ENCODE measurements at places on chromosomes 6 and 20. TPM values are rescaled to one million over a fixed set of nuclear protein-coding genes. Genes with fewer than 3 reads are reported as not detected.

DNA sequence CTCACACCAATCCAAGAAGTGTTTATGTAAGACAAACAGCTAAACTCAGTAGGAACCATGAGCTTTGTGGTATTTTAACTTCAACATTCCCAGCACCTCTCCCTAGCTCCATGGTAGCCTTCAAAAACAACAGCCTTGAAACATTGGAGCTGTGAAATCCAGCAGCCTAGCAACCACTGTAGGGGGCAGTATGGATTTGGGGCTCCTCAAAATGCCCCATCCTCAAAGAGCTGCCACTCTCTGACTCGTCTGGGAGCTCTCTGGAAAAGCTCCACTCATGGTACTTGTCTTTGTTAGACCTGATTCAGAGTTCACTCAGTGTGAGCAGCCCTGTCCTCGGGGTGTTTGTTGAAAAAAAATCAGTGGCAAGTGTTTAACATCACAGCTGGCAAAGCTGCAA, 82.9 kb downstream of the KIF6 start:
- H3K27ac ChIP-seq, result no peak overlapping the region
- H3K27me3 ChIP-seq, result peaks cover 10% of the 10 kb centered on the region
- no peak overlapping the region for H3K4me3 ChIP-seq

GRCh38 chr6:164336455-164336854, 921.9 kb downstream of the QKI start:
- H3K36me3 ChIP-seq, result no peaks in the 10 kb centered on the region
- no peaks in the 10 kb centered on the region for H3K27me3 ChIP-seq
- DNase-seq, result no peak

DNA sequence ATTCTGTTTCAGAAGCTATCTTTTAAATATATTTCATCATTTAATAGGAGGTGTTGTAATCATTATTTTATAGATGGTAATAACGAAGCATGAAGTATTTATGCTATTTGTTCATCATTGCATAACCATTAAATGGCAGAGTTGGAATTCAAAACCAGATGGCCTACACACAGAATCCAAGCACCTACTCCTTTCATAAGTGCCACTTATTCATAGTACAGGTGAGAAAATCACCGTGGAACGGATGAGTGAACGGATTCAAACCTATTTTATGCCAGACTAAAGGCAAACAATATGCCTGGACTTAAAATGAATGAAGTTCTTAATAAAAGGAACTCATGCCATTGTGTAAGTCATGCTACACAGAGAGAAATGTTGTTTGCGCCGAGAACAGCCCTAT, 397.9 kb upstream of the ADGRB3 start:
- no peaks in the 10 kb centered on the region for H3K4me1 ChIP-seq
- H3K27ac ChIP-seq, result no peak overlapping the region
- no peaks in the 10 kb centered on the region for H3K36me3 ChIP-seq
- H3K4me3 ChIP-seq, result no peak overlapping the region

GRCh38 chr6:18121580-18122127, 823 bp downstream of the NHLRC1 start:
- peak overlapping the region; percentile 36 for H3K4me3 ChIP-seq
- peaks cover 5% of the 10 kb centered on the region for H3K36me3 ChIP-seq
- DNase-seq, result peak; percentile 5
- peak overlapping the region; percentile 47 for H3K27ac ChIP-seq

ACSS1 gene
- total RNA-seq, result 9.4 TPM

WFDC5 gene
- total RNA-seq, result not detected

- no peak overlapping the region for H3K27ac ChIP-seq
- no peak overlapping the region for H3K4me3 ChIP-seq
- no peaks in the 10 kb centered on the region for H3K4me1 ChIP-seq
- DNase-seq, result no peak
Measured at GRCh38 chr6:145352382-145353080, 382.8 kb downstream of the EPM2A start.

DNA sequence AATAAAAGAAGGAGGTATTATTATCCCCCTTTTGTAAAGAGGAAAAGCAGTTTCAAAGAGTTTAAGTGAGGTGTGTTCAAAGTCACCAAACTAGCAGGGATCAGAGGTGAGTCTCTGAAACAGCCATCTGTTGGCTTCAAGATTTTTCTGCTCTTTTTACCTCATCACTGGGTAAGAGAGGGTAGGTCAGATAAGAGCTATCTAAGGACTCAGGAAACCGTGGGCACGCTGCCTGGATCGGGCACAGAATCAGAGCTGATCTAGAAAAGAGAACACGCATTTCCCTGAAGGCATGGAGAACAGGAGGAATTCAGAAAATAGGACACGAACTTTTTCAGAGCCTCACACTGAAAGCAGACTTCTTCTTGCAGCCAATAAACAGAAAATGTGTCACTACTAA, 65.8 kb upstream of the LY86 start:
- H3K27ac ChIP-seq, result no peak overlapping the region
- H3K4me1 ChIP-seq, result peaks cover 12% of the 10 kb centered on the region
- H3K36me3 ChIP-seq, result no peaks in the 10 kb centered on the region
- DNase-seq, result no peak
- H3K4me3 ChIP-seq, result no peak overlapping the region

DNA sequence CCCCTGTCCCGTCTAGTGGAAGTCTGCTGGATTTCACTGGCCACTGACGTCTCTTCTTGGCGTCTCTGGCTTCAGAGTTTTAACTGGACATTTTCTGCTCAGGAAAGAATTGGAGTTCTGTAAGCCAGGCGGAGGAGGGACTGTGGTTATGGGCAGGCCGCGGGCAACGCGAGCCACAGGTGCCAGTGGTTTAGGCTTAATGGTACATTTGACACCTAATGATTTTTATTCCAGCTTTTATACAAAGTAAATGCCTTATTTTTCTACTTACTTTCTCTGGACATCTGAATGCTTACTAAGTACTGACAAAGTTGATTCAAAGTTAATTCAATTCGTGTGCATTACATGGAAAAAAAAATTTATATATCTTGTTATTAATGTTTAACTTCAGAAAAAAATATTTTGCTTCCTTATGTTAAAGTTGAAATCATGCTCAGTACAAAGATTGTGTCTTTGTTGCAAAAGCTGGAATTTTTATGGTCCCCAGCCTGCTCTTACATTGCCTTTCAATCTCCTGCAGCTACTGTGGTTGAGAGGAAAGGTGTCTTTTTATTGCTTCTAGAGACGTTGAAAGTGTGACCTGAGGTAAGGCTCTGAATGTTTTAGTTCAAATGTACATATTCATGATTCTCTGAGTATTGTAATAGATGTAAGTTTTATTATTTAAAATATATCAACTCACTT, 231.0 kb downstream of the SMOC2 start:
- no peaks in the 10 kb centered on the region for H3K4me1 ChIP-seq
- no peaks in the 10 kb centered on the region for H3K36me3 ChIP-seq
- no peak for DNase-seq
- no peak overlapping the region for H3K4me3 ChIP-seq
- no peak overlapping the region for H3K27ac ChIP-seq

- no peaks in the 10 kb centered on the region for H3K27me3 ChIP-seq
- no peak overlapping the region for H3K27ac ChIP-seq
- H3K36me3 ChIP-seq, result no peaks in the 10 kb centered on the region
- DNase-seq, result no peak
- H3K4me3 ChIP-seq, result no peak overlapping the region
Measured at GRCh38 chr6:87277123-87277522, 45.3 kb upstream of the SMIM8 start.

DNMT3B gene
- total RNA-seq, result 2.2 TPM

GRCh38 chr20:40109136-40109535, 579.9 kb downstream of the MAFB start:
- no peak overlapping the region for H3K4me3 ChIP-seq
- H3K27me3 ChIP-seq, result peaks cover 3% of the 10 kb centered on the region
- no peaks in the 10 kb centered on the region for H3K4me1 ChIP-seq
- H3K27ac ChIP-seq, result no peak overlapping the region
- no peaks in the 10 kb centered on the region for H3K36me3 ChIP-seq

DNA sequence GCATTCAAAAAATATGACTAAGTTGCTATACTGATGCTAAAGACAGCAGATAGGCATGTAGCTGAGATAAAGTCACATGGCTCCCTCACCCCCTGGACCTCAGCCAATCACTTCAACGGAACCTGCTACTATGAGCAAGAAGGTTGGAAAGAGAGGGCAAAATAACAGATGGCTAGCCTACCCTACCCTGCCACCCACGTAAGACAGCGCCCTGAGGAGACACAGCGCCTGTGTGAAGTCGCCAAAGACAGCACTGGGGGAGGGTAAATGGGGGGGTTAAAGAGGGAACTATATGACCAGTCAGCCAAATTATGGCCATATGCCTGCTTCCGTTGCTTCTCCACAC, 163.2 kb downstream of the RALGAPA2 start:
- no peak overlapping the region for H3K27ac ChIP-seq
- no peak overlapping the region for H3K4me3 ChIP-seq
- no peaks in the 10 kb centered on the region for H3K27me3 ChIP-seq
- DNase-seq, result no peak
- peaks cover 24% of the 10 kb centered on the region for H3K4me1 ChIP-seq

DNA sequence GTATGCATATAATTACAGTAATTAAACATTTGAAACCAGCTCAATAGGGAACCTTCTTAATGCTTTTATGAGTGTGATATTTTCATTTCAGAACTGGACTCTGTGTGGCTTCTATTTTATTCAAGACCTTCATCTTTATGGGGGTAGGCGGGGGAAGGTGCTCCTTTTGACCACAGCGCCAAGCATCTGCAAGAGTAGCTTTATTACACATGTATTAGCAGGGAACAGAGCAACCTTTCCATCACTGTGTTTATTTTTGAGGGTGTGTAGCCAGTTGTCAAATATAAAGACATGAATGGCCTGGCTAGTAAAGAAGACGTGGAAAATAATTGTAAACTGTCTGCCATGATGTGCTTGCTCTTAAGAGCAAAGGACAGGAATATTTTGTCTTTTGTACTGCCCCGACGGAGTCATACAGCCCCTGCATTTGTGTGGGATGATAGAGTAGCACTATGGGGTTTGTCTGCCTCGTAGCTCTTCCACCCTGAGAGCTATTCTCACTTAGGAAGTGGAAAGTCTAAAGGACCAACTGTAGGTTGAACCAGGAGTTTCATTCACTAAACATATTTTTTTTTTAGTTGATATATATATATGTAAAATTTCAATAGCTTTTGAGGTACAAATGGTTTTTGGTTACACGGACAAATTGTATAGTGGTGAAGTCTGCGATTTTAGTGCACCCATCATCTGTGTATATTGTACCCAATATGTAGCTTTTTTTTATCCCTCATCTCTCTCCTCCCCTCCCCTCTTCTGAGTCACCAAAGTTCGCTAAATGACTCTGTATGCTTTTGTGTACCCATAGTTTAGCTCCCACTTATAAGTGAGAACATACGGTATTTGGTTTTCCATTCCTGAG, 91.2 kb downstream of the CARMIL1 start:
- peaks cover 3% of the 10 kb centered on the region for H3K36me3 ChIP-seq
- DNase-seq, result peak; percentile 36
- H3K27ac ChIP-seq, result peak overlapping the region; percentile 74
- peaks cover 75% of the 10 kb centered on the region for H3K4me1 ChIP-seq
- no peaks in the 10 kb centered on the region for H3K27me3 ChIP-seq

HMGN4 gene
- 73.2 TPM for total RNA-seq

GRCh38 chr6:72944660-72945059, 280.6 kb downstream of the KHDC1L start:
- no peaks in the 10 kb centered on the region for H3K4me1 ChIP-seq
- DNase-seq, result no peak
- no peaks in the 10 kb centered on the region for H3K27me3 ChIP-seq
- H3K4me3 ChIP-seq, result no peak overlapping the region
- H3K27ac ChIP-seq, result no peak overlapping the region
- no peaks in the 10 kb centered on the region for H3K36me3 ChIP-seq

C6orf163 gene
- total RNA-seq, result 0.29 TPM

WFDC2 gene
- 0.83 TPM for total RNA-seq

DNA sequence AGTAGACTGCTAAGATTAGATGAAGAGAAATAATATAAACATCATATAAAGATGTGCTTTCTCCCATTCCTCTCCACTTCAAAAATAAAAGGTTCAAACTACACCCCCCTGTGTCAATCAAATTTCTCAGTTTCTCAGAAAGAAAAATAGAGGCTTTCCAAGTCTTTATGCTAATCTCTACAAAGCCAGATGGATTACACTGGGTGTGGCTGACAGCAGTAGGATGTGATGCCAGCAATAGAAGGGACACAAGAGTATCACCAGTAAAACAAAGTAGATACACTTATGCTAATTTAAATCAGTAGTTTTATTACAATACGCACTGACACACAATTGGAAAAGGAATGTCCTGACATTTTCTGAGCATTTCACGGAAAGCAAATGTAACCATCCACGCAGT, 353.4 kb downstream of the RNGTT start:
- H3K4me3 ChIP-seq, result no peak overlapping the region
- no peaks in the 10 kb centered on the region for H3K4me1 ChIP-seq
- H3K36me3 ChIP-seq, result peaks cover 33% of the 10 kb centered on the region
- no peaks in the 10 kb centered on the region for H3K27me3 ChIP-seq

- H3K27ac ChIP-seq, result no peak overlapping the region
- no peaks in the 10 kb centered on the region for H3K4me1 ChIP-seq
- no peak overlapping the region for H3K4me3 ChIP-seq
- no peak for DNase-seq
Measured at GRCh38 chr20:46814366-46815232, 80.0 kb upstream of the EYA2 start.

- no peaks in the 10 kb centered on the region for H3K36me3 ChIP-seq
- H3K4me1 ChIP-seq, result no peaks in the 10 kb centered on the region
- no peak for DNase-seq
- H3K27me3 ChIP-seq, result peaks cover 4% of the 10 kb centered on the region
Measured at GRCh38 chr6:135667691-135668455, 170.3 kb upstream of the AHI1 start.

SRMS gene
- total RNA-seq, result not detected
